Esophagus squamous epithelium (tissue), 5 donors: ENCODE measurements at places on chromosomes 7 and 10.

DNA sequence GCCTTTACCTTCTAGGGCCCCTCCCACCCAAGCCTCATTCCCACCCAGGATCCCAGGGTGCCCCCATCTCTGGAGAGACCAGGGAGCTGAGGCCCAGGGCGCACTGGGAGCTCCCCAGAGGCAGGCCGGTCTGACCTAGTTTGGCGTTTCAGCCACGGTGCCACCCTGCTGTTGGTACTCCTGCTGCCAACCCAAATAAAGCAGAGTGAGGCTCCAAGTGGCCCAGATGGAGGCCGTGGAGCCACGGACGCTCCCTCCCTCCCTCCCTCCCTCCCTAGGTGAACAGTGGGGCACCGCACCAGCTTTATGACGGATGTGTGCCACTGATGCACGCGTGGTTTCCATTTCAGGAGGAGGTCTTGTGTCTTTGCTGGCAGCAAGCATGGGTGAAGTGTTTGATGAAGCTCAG is 1.8 kb downstream of the INPP5A start:
- no peak for DNase-seq

- DNase-seq, result no peak
Observed at GRCh38 chr7:53302496-53303246, 267.2 kb downstream of the POM121L12 start.

DNA sequence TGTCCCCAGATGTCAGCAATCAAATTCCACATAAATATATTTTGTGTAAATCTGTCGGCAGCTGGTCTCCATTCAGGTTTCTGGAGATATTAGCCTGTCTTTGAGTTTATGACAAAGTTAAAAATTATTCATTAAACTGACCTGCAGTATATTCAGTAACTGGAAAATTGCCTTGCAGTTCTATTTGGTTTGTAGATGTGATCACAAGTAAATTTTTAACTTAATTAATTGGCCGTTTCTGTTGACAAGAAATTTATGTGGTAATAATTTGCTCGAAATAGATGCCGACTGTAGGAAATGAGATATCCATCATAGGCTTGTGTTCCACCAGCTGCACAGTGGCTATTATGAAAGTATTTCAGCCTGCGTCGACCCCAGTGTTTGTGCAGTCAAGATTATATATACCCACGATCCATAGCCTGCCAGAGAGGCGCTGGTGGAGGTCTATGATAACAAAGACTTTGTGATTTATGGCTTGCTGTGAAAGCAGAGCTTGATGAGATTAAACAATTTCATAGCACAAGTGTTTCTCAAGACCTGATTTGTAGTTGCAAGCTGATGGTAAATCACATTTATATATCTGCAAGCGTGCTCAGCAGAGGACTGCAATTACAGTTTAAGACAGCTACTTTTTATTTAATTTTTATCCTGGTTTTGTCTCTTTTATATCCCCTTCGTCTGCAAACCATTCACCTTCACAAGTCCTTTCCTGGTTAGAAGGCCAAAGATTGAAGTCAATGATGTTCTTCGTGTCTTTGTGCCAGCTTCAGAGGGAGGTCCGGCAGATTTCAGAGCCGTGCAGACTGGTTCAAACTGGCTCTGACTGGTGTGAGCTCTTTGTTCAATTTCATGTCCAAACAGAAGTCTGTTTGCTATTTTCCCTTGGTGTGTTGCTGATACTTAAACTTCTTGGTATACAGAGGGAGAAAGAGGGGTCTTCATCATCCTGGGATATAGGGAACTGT is 850.9 kb downstream of the LRMDA start:
- no peak for DNase-seq

DNA sequence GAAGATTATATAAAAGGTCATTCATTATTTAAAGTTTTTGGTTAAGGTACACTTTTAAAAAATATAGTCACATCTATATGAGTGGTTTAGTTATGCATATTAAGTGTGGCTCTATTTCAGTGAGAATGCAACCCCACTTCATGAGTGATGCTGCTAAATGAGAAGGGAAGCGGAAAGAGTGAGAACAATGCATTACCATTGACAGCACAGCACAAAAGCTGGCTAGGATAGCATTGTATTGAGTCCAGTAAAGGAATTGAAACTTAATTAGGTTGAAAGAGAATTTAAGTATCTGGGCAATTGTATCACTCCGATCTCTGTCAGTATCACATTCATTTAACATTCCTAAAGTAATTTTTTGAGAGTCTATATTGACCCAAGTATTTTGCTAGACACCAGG is 13.2 kb downstream of the POM121L12 start:
- DNase-seq, result no peak

DNA sequence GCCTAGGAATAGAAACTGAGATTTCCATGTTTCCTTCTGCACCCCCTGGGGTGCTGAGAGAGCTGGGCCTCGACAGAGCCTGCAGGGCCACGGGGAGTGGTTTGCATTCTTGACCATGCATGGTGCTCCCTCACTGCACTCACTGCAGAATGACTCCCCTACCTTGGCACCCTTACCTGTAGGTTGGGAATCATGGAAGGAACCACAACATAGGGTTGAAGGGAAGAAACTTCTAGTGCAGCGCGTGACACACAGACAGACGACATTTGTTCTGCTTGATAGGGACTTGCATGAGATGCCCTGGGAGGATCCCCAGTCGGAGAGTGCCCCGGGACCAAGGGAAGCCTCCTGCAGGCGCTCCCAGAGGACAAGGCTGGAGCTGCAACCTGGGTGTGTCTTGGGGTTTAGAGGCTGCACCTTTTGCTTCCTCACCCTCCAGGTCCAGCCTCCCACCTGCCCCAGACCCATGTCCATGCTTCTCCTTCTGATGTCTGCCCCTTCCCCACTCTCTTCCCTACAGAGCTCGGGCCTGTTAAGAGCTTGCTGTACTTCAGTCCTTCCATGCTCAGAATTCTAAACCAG is 245.2 kb downstream of the ABCA13 start:
- DNase-seq, result no peak

GRCh38 chr7:9698375-9698774 is 1265.0 kb downstream of the NXPH1 start:
- no peak for DNase-seq

DNA sequence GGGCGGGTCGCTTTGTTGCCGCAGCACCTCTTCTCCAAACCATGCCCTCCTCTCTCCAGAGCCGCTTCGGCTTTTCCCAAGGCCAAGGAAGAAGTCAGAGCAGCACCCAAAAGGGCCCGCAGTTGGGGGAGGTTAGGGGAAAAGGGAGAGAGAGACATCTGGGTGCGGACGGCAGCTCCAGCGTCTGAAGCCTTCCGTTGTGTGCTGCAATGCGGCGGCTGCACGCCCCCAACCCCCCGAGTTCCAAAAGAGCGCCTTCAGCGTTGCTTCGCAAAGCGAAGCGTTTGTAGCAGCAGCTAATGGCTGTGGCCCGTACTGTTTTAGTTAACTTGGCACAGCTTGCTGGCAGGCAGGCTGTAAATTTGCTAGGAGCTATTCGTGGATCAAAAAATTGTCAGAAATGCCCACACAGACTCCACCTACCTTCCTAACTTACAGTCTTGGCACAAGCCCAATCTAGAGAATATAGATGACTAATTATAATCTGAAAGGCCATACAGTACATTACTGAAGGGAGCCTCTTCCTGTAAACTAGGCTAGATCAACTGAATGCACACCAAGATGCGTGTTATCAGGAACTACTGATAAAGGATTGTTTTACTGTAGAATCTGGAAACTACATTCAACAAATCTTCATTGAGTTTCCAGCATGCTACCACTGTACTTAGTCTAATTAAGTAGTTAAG is 1.1 kb upstream of the KBTBD2 start:
- no peak for DNase-seq

DNA sequence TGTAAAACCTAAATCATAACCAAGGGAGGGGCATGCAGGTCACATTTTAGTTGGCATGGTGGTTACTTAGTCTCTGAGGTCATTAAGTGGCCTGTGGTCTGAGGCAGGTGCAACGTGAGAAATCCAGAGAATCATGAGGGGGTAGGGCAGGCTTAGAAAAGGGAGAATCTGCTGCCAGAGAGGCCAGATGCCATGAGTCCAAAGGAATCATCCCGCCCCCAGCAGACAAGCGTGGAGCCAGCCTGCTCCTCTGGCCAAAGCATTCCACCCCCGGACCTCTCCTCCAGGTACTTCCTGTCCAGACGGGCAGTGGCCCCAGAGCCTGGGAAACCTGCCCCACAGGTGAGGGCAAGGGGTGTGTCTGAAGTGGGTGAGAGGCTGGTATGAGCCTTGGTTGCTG is 196.4 kb upstream of the ZNF32 start:
- no peak for DNase-seq

- DNase-seq, result no peak
Observed at GRCh38 chr10:51318399-51319172, 244.3 kb downstream of the PRKG1 start.
